ENCODE measurements at places on chromosomes 2 and 18.
A peak's percentile ranks its signal among the peaks of the same experiment; 100 is the strongest.

DNA sequence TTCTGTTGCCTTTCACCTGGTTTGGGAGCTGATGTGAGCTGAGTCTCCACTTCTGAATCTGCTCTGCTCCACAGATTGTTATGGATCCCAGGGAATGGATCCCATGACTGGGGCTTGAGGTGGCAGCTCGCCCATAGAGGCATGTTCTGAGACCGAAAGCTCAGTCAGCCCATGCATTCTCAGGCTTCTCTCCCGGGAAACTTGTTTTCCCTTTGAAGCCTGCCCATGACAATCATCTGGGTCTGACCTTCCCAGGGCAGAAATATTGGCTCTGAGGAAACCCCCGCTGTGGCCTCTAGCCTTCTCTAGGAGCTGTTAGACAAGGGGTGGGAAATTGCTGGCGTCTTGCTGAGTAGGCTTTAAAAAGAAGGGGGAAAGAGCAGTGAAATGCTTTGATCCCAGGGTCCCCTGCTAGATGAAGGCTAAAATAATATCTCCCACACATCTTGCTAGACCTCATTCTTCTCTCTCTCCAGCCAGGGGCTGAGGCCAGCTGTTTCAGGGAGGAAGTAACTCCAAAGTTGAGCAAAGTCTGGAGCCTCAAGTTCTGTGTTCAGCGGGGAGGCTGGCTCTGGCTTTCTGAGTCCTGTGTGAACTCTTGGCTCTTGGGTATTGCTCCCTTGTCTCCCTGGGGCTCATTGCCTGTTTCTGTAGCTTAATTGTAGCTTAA is 2.0 kb downstream of the VAMP8 start:
- no peak for DNase-seq

DNA sequence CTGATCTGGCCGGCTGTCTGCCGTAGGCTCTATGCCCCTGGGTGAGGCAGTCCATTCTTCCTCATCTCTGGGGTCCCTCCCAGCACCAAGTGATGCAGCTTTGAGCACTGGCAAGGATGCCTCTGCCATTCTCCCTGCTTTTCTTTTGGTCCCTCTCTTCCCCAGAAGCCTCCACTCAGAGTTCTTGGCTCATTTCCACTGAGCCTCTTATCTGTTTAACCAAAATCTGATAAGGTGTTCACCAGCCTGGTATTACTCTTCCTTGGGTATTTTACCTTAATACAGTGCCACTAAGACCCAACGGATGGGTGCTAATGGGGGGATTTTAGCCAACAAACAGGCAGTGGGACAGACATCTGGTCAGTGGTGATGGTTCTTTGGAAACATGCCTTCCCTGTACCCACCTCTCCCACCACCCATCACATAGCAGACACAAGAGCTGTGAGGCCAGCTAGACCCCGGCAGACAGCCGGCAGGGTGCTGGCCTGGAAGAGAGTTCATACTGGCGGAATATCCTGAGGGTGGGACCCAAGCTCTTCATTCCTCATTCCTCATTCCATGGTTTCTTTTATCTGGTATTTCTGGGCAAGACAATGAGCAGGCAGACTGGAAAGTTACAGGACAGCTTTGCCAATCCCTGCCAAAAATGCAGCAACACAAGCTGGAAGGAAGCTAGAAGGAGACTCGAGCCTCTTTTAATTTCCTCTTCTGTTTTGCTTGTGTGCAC is 34.6 kb downstream of the ZBTB7C start:
- DNase-seq, result no peak

DNA sequence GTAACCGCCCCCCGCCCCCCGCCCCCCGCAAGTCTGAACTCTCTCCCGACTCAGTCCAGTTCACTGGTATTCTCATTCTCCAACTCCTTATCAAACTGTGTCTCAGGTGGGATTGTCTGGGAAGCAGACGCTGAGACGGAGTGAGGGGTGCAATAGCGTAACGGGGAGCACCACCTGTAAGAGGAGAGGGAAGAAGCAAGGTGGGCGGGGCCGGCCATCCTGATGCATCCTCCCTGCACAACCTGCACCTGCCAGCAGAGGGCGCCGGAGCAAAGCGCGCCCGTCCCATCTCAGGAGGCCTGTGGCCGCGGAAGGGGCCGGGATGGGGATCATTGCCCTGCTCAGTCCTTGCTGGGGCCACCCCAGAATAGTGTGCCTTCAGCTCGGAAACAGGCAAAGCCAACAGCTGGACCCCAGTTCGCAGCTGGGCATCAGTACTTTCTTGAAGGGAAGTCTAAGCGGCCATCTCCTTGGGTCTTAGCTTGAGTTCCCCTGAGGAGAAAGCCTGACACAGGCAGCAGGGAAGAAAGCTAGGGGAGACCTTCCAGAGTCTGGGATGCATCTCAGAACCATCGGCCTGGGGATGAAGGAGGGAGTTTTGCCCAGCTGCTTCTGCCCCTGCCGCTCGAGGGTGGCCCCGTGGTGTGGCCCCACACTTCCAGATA is 208.0 kb downstream of the TFCP2L1 start:
- DNase-seq, result peak; percentile 48

GRCh38 chr2:240459401-240460252 is 24.2 kb downstream of the GPC1 start:
- DNase-seq, result no peak

GRCh38 chr2:154331784-154332183 is 366.7 kb upstream of the KCNJ3 start:
- DNase-seq, result no peak

GRCh38 chr18:2147476-2148230 is 423.7 kb downstream of the METTL4 start:
- DNase-seq, result no peak

DNA sequence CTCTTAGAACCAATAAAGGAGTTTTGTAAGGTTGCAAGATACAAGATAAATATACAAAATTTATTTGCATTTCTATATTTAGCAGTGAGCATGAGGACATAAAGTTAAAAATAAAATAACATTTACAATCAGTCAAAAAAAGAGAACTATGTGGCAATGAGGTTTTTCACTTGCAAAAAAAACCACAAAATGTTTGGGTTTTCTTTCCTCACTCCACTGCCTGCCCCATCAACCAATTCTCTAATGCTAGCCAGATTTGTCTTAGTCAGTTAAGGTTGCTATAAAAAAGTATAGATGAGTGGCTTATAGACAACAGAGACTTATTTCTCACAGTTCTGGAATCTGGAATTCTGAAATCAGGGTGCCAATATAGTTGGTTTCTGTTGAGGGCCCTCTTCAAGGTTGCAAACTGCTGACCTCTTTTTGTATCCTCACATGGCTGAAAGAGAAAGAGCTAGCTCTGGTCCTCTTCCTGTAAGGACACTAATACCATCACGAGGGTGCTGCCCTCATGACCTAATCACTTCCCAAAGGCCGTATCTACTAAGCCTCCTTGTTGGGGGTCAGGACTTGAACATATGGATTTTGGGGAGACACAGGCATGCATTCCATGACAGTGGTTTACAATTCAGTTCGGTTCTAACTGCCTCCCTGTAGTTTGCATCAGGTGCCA is 566.2 kb downstream of the GALR1 start:
- no peak for DNase-seq

DNA sequence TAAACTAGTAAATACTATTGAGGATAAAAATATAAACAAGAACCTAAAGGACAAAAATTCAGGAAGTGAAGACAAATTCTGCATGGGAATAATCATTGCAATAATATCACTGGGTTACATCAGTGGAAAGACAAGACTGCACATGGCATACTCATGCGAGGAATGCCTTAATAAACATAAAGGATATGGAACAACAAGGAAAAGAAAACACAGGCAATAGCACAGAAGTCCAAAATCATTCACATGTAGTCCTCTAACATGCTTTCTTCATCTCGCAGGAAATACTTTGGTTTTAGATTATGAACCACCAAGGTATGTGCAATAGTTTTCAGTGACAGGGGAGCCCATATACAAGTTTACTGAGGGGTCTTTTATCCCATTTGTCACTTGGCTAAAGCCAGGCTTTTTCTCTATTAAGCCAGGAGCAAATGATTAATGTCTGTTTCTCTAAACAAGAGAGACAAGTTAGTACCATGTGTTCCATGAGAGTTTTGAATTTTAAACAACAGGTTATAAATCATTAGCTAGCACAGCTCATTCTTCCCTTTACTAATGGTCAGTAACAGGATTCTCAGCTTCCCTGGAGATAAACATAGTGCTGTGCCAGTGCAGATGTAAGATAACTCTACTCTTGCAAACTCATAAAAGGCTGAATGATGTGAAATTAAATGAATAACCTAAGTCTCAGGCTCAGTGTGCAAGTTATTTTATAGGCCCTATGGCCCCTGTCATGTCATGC is 353.6 kb upstream of the FSIP2 start:
- DNase-seq, result no peak

- no peak for DNase-seq
These were observed 385.5 kb downstream of the LPIN1 start for GRCh38 chr2:12131975-12132374.

- DNase-seq, result no peak
These were observed 113.5 kb downstream of the EFEMP1 start for GRCh38 chr2:55809875-55810621.

DNA sequence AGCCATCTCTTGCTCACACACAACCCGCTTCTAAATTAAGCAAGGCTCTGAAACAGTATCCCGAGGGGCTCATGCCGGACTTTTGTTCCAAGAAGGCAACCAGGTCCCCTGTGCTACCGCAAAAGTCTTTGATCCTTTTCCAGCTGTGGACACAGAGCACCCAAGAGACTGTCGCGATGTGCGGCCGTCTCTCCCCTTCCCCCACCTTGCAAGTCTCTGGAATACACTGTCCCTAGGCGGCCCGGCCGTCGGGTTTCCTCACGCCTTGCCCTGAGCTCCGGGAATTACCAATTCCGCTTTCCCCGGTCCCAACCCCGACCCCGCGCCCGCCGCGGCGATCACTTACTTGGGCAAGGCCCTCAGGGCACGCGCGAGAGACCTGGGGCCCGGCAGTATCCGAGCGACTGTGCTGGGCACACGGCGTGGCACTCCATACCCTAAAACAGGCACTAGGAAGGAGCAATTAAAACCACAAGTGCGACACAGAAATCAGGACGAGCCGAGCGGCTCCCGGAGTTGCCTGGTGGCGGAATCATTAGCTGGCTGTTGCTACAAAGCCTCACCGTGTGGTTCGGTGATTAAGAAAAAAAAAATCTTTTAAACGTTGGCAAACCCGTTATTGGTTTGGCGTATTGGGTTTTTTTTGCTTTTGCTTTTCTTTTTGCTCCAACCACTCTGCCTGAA is 2.2 kb upstream of the DLX1 start:
- DNase-seq, result no peak

GRCh38 chr2:176443946-176444345 is 174.7 kb downstream of the MTX2 start:
- DNase-seq, result no peak

DNA sequence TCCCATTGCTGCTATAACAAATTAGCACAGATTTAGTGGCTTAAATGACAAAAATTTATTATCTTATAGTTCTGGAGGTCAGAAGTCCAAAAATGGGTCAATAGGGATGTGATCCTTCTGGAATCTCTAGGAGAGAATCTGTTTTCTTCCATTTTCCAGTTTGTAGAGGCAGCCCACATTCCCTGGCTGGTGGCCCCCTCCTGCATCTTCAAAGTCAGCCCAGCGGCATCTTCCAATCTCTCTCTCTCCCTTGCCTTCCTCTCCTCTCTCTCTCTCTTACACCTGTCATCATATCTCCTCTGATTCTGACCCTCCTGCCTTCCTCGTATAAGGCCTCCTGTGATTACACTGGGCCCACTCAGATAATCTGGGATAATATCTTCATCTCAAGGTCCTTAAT is 3.9 kb upstream of the AGAP1 start:
- no peak for DNase-seq

DNA sequence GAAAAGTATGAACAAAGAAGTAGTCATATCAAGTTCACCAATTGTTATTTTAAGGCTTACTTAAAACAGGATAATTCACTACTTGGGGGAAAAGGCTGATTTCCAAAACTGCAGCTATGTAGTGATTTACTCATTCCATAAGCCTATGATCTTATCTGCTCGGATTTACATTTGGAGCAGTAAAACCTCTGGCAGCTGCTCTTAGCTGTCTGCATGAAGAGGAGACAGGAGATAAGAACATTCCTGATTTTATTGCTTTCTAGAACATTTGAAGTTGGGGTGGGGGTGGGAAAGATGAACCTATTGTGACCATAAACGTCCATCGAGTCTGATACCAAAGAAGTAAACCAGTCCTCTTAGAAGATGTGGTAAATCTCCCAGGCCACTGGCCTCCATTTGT is 120.9 kb downstream of the MMADHC start:
- DNase-seq, result no peak

DNA sequence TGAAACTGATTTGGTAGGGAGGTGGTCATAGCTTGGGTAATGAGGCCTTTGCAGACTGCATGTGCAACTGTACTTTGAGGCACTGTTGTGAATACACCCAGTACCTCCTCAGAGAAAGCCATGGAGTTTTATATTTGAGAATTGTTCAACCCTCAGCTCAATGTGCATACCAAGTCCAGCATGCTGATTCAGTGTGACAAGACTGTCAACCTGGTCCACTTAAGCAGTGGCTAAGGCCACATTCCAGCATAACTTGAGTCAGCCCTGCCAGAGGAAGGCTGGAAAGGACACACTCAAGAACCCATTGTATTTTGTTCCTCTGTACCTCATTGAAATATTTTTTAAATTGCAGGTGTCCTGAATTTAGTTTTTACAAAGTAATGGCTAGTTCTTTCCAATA is 121.8 kb upstream of the HNMT start:
- DNase-seq, result no peak

DNA sequence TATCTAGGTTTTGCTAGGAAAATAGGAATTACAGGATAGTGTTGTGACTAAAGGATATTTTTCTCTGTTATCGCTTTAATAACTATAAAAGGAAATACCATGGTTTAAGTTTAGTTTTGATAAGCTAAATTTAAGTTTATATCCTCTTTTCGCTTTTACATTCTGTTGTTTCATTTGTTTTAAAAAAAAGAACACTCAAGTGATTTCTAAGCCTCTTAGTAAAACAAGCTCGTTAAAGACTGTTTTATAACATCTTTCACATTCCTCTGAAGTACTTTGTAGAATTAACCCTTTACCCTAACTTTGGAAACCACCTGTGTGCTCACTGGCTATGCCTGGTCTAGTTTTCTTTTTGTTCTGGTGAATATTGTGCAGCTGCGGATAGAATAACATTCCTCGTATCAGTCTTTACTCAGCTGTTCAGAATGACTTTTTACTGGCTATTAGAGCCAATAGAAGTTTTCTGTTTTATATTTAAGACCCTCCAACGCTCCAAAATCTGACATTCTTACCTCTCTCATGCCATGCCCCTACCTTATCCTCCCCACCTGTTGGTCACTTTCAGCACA is 183.1 kb downstream of the PTPRM start:
- no peak for DNase-seq

DNA sequence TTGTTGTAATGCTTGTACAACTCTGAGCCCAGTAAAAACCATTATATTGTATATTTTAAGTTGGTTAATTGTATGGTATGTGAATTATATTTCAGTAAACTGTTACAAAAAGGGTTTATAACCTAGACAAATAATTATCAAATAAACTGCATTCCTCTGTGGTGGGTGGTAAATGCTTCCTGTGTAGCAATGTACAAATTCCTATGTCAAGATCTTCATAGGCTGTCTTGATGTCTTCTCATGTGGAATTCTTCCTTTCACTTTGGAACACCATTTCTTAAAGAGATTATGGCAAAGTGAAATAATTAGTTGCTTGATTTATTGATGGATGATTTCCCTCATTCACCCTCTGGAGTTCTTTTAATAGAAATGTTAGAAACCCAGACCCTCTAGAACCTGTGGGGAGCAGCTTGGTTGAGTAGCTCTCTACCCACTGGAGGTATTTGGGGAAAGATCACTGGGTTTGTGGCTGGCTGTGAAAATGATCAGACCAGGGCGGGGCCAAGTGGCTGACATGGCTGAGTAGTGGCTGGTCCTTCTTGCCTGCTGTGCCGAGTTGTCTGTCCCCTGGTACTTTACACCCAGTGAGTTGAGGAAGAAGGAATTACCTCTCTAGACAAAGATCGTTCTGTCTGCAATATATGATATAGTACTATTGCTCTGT is 22.4 kb upstream of the MGAT5 start:
- DNase-seq, result no peak

Measured in T-helper 9 cell (primary cell).